ENCODE measurements at places on chromosomes 1 and 21.

DNA sequence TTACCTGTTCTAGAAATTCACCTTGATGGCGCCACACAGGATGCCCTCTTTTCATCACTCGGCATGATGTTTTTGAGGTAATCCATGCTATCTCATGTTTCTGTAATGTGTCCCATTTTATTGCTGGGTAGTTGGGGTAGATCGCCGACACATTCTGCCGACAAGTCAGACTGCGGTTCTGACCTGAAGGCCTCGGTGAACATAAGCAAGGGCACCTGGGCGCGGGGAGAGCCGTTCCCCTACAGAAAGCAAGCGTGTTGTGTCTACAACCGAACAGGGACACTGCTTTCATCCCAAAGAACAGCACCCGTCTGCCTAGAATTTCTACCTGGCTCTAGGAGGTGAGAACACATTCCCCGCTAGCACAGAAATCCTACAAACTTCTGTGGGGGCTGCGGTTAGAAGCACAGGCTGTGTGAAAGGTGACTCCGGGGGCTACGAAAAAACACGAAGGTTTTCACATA is 149.2 kb downstream of the PPIAL4G start:
- H3K27me3 ChIP-seq, result peaks cover 11% of the 10 kb centered on the region
- no peak for DNase-seq
- no peaks in the 10 kb centered on the region for H3K36me3 ChIP-seq
- H3K4me1 ChIP-seq, result peaks cover 34% of the 10 kb centered on the region

DNA sequence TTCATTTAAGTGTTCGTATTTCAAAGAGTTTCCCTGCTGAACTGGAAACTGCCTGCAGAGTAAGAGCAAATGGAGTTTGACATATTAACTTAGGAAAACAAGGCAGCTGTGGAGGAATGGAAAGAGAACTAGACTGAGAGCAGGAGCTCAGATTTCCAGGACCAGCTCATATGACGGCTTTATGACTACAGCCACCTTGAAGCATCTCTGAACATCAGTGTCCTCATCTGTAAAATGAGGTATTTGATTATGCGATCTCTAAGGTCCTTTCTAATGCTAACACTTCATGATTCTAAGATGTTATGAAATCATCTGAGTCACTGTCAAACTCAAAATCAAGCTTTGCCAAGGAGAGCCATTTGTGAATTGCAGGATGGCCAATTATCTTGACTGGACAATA is 112.3 kb downstream of the PRRX1 start:
- no peaks in the 10 kb centered on the region for H3K36me3 ChIP-seq
- H3K27ac ChIP-seq, result no peak overlapping the region
- no peaks in the 10 kb centered on the region for H3K4me1 ChIP-seq
- H3K4me3 ChIP-seq, result no peak overlapping the region
- no peak for DNase-seq

GRCh38 chr1:12414444-12415018 is 184.7 kb downstream of the VPS13D start:
- peaks cover 81% of the 10 kb centered on the region for H3K36me3 ChIP-seq
- peak overlapping the region; percentile 69 for H3K27ac ChIP-seq
- no peaks in the 10 kb centered on the region for H3K27me3 ChIP-seq
- no peak for DNase-seq

DNA sequence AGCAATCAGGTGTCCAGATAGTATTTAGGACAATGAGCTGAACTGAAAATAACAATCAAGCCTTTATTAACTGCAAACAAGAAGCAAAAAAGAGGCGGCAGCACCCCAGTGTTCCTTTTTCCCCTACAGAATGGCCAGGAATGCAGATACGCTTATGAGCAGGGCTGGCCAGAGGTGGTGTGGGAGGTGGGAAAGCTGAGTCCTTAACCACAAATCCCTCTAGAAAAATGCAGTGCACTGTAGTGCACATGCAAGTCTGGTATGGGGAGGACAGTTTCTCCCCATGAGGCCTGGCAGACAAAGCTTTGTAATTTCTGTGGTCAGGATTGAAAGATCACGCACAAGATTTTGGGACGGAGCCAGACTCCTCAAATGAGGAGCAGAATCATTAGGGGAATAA is 10.7 kb upstream of the IFNAR1 start:
- H3K36me3 ChIP-seq, result no peaks in the 10 kb centered on the region
- H3K27ac ChIP-seq, result no peak overlapping the region
- H3K4me3 ChIP-seq, result no peak overlapping the region

- H3K27ac ChIP-seq, result no peak overlapping the region
- no peak overlapping the region for H3K4me3 ChIP-seq
- no peak for DNase-seq
- H3K4me1 ChIP-seq, result peaks cover 13% of the 10 kb centered on the region
These were observed 34.1 kb upstream of the LHX4 start for GRCh38 chr1:180195916-180196315.

GRCh38 chr21:43189936-43190335 is 21.1 kb downstream of the CRYAA start:
- H3K27me3 ChIP-seq, result peaks cover 3% of the 10 kb centered on the region
- no peak overlapping the region for H3K27ac ChIP-seq
- no peak for DNase-seq
- H3K4me3 ChIP-seq, result no peak overlapping the region
- no peaks in the 10 kb centered on the region for H3K36me3 ChIP-seq

DNA sequence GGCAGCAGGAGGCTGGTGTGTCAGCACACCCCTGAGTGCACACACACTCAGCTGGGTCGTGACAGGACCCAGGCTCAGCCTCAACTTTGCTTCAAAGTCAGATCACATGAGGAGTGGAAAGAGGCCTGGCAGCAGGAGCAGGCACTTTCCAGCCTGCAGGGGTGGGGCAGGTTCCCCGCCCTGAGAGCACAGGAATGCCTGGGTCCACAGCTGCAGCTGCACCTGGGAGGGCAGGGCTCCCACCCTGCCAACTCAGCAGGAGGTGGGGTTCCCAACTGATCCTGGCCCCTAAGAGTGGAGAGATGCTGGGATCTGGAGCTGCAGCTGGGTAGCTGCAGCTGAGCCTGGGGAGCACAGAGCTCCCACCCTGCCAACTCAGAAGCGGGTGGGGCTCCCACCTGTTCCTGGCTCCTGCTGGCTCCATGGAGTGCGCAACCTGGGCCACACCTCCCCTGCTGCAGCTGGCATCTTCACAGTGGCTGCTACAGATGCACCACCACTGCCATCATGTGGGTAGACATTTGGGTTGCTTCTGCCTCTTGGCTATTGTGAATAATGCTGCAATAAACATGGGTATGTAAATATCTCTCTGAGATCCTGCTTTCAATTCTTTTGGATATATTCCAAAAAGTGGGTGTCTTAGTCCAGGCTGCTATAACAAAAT is 415.4 kb downstream of the TTLL7 start:
- H3K36me3 ChIP-seq, result peaks cover 1% of the 10 kb centered on the region
- H3K4me1 ChIP-seq, result no peaks in the 10 kb centered on the region
- no peak overlapping the region for H3K27ac ChIP-seq
- H3K4me3 ChIP-seq, result no peak overlapping the region

DNA sequence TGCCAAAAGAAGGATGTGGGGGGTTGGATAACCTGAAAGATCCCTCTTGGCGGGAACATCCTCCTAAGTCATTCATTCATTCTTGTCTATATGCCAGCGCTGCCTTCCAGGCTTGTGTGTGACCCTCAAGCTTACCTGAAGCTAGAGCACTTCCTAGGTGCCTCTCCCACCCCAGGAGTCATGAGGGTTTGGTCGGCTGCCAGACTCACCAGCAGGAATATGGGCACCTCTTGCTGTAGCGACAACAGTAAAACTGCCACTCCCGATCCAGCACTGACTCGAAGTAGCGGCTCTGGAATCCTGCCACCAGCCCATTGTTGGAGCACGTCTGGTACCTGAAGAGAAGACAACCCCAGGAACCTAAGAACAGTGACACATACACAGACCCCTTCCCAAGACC is 15.0 kb downstream of the DPT start:
- H3K4me3 ChIP-seq, result no peak overlapping the region
- no peak overlapping the region for H3K27ac ChIP-seq
- H3K36me3 ChIP-seq, result no peaks in the 10 kb centered on the region
- H3K4me1 ChIP-seq, result no peaks in the 10 kb centered on the region
- peaks cover 2% of the 10 kb centered on the region for H3K27me3 ChIP-seq
- DNase-seq, result no peak

GRCh38 chr1:197320991-197321531 is 53.0 kb downstream of the CRB1 start:
- no peak for DNase-seq
- no peaks in the 10 kb centered on the region for H3K27me3 ChIP-seq
- H3K4me1 ChIP-seq, result no peaks in the 10 kb centered on the region

DNA sequence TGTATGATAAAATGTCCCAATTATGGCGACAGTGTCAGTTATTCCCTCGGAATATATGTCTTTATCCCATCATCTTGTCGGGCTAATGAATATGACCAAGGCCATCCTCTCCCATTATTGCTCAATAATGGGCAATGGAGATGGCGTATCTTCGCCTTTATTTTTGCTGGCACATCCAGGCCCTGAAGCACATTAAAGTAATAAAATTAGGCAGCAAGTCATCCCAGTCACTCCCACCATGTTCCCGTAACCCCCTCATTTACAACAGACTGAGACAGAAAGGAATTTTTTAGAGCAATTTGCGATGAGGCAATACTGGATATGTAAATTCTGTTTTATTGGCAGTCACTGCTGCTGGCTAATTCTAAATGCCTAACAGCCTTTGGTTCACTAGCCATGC is 35.3 kb downstream of the CLIC6 start:
- no peak overlapping the region for H3K27ac ChIP-seq
- peaks cover 2% of the 10 kb centered on the region for H3K27me3 ChIP-seq
- DNase-seq, result no peak

DNA sequence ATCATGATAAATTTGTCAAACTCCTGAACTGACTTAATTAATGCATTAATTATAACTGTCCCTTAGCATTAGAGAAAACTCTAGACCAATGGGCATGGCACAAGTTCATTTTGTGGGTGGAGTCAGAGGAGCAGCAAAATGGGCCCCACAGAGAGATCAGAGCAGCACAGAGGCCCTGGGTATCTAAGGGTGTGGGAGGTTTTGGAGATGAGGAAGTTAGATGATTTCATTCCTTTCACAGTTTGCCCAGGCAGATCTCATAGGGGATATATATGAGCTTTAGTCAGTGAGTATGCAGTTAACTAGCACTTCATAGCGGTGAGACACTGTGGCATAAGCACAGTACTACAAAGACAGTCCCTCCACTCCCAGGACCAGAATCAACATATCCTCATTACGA is 117.3 kb downstream of the MAB21L3 start:
- H3K4me1 ChIP-seq, result peaks cover 4% of the 10 kb centered on the region
- H3K36me3 ChIP-seq, result no peaks in the 10 kb centered on the region
- no peaks in the 10 kb centered on the region for H3K27me3 ChIP-seq
- no peak for DNase-seq

DNA sequence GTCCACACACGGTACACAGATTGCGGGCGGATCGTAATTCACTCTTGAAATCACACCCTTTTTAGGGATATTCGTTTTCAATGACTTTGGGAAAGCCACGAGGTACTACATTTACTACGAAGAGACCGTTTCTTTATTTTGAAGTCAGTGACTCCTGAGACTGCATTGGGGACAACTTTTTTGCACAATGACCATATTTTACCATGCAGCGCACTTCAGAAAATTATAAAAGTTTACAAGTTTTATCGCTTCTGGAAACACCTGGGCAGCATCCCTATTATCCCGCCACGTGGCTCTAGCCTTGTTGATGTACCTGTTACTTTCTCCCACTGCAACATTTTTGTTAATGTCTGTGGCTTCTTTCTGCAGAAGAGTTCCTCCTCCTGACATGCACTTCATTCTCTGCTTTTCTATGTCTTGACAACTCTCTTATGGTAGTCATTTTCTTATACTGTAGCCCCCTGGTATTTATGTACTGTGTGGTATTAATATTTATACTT is 1.3 kb upstream of the AKT3 start:
- DNase-seq, result no peak
- no peaks in the 10 kb centered on the region for H3K27me3 ChIP-seq
- peak overlapping the region; percentile 96 for H3K27ac ChIP-seq
- H3K4me3 ChIP-seq, result peak overlapping the region; percentile 89

- H3K36me3 ChIP-seq, result no peaks in the 10 kb centered on the region
- no peak overlapping the region for H3K27ac ChIP-seq
- no peak for DNase-seq
- peaks cover 2% of the 10 kb centered on the region for H3K27me3 ChIP-seq
- no peak overlapping the region for H3K4me3 ChIP-seq
These were observed 535.4 kb downstream of the KIF26B start for GRCh38 chr1:245690156-245690690.

GRCh38 chr1:183912265-183912886 is 107.5 kb downstream of the RGL1 start:
- H3K4me1 ChIP-seq, result peaks cover 43% of the 10 kb centered on the region
- no peak overlapping the region for H3K27ac ChIP-seq
- H3K27me3 ChIP-seq, result no peaks in the 10 kb centered on the region

DNA sequence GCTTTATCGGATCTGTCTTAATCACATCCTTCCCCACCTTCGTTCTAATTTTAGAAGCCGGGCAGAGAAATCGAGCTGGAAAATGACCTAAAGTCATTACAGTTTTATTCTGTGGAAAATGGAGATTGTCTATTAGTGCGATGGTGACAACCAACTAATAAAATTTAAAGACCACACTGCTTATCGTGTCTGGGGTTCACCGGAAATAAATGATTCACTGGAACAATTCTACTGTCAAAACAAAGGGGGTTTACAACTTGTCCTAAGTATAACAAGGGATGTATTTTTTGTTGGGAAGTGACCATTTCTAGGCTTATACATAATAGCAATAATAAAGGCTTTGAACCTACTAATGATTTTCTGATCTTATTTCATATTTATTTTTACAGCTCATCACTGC is 55.6 kb downstream of the B3GALNT2 start:
- peaks cover 38% of the 10 kb centered on the region for H3K36me3 ChIP-seq
- H3K27me3 ChIP-seq, result no peaks in the 10 kb centered on the region
- no peak overlapping the region for H3K4me3 ChIP-seq

DNA sequence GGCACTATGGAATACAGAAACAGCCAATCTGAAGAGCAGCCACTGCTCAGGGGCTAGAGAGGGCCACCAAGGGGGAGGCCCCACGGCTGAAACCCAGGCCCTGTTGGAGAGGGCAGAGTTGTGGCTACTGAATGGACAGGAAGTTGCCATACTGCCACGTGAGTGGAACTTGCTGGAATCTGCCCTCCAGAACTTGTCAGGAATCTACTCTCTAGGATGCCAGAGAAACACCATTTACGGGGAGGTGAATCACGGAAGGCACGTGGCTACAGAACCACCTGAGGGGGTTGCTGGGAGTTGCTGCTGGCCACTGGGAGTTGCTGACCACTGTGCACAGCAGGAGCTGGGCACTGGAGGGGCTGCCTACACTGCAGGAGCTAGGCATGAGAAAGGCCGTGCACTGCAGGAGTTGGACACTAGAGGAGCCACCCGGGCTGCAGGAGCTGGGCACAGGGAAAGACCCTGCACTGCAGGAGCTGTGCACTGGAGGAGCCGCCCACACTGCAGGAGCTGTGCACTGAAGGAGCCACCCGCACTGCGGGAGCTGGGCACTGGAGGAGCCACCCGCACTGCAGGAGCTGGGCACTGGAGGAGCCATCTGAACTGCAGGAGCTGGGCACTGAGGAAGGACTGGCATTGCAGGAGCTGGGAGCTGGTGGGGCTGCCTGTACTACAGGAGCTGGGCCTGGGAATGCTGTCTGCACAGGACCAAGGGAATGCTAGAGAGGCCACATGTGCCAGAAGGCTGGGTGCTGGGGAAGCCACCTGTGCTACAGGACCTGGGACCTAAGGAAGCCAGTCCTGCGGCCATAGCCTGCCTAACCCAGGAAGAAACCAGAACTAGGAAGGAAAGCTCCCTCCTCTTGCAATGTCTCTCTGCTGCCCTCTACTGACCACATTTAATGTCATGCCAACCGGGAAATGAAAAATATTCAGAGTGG is 343.4 kb downstream of the MATN1 start:
- no peak overlapping the region for H3K4me3 ChIP-seq
- H3K4me1 ChIP-seq, result no peaks in the 10 kb centered on the region
- no peaks in the 10 kb centered on the region for H3K36me3 ChIP-seq
- peak; percentile 48 for DNase-seq

Measured in activated naive CD8-positive, alpha-beta T cell treated with anti-CD3 and anti-CD28 coated beads, Interleukin-2, amount 50 U/mL, for 24 hours (primary cell).